ENCODE measurements at places on chromosomes 1 and 21.

GRCh38 chr21:31772674-31773555 is 41.0 kb upstream of the SCAF4 start:
- DNase-seq = no peak

GRCh38 chr1:216173376-216173995 is 249.8 kb downstream of the USH2A start:
- no peak for DNase-seq

DNA sequence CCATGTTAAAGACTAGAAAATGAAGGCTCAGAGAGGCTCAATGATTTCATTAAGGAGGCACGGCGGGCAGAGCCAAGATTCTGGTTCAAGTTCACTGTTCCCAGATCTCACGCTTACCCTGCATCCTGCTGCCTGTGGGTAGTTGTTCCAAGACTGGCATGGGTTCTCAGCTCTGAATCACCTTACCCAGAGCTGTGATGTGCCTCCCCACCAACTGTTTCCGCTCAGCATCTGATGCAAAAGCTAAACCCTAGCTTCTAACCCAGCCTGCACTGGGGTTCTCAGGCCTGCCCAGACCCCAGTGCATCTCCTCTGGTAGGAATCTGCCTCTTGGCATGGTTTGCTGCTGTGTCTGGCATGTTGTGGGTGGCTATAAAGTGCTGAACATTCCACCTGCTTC is 11.8 kb downstream of the TNR start:
- no peak for DNase-seq

DNA sequence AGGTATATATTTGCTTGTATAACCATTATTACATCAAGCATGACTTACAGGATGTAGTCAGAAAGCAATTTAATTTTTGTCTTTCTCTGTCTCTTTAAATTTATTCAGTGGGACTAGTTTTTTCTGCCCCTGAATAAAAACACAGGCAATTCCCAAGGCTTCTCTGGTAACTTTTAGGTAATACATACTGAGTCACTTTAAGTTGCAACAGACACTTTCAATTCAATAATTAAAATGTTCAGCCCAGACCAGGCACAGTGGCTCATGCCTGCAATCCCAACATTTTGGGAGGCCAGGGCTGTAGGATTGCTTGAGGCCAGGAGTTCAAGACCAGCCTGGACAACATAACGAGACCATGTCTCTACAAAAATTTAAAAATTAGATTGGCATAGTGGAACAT is 12.3 kb downstream of the SLC44A3 start:
- no peak for DNase-seq

DNA sequence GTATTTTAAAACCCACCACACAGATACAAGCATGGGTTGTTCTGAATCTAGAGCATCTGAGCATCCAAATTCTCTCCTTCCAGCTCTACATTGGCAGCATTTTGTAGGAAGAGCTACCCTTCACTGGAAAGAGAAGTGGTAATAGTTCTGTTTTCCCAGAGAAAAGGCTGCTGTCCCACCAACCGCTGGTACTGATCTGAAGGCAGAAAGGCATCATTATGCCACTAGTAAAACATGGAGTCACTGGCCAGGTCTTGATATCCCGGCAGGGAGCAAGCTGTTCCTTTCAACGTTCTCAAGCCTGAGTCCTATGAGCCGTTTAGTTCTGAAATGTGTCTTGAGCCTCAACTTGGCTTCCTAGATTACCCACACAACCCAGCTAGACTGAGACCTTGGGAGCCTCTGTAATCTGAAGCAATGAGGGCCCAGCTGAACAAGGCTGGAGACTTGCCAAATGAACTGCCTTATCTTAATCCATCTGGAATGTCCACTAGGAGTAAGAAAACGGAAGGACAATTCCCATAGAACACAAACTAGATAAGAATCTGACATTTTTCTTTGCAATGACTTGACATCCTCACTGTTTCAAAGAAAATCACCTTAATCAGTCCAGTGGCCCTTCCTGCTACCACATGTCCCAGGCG is 116.8 kb downstream of the KCNH1 start:
- DNase-seq = no peak

- no peak for DNase-seq
Measured at GRCh38 chr1:15810073-15810472, 2.6 kb upstream of the UQCRHL start.
